GM10248 (cell line): ENCODE measurements at places on chromosomes 2 and 18.

DNA sequence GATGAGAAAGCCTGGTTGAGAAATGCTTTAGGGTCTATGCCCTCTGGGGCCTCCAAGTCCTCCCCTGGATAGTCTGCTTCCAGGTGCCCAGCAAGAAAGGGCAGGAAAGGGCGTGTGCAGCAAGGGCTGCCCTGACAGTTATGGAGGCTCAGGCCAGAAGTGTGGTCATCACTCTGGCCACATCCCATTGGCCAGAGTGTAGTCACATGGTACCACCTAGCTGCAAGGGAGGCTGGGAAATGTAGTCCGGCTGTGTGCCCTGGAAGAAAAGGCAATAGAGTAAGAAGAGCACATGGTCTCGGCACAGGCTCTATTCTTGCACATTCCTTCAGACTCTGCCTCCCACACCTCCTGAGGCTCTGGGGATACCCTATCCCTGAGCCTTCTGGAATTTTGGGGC, 35.7 kb downstream of the ODC1 start:
- DNase-seq: peak; percentile 66

DNA sequence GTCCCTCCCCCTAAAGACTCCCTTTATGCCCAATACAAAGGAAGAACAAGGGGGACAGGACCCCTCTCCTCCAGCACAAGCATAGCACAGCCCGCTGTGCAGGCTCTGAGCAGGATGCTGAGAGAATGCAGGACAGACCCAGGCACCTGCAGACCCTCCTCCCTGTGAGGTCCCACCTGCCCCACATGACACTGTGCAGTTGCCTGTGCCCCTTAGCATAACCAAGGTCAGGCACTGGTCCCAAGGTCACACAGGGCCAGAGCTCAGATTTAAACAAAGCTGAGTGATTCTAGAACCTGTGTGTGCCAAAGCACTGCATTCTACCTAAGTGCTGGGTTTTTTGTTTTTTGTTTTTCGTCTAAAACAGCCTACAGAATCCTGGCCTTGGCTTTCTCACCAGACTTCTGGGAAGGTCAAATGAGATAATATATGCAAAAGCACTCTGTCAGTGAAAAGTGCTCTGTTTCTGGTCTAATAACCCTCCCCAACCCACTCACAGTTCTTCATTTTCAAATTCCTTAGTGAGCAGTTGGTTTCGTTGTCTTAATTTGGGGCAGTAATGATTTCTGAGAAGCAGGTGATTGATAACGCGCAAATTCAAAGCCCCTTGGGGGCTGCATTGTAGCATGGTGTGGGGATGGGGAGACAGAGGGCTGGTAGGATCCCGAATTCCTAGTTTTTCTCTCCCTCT, 125.7 kb downstream of the KCTD1 start:
- DNase-seq: peak; percentile 60

GRCh38 chr2:148674063-148675020, 29.8 kb downstream of the EPC2 start:
- DNase-seq: peak; percentile 36

DNA sequence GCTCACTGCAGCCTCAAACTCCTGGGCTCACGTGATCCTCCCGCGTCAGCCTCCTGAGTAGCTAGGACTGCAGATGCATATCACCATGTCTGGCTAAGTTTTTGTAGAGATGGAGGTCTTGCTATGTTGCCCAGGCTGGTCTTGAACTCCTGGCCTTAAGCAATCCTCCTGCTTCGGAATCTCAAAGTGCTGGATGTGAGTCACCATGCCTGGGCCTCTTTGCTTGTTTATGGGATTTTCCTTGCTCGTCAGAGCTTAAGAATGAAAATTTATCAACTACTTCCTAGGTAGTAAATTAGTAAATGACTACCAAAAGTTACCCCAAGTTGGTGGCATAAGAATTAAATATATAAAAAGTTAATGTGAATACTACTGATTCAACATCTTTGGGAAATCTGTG, 51.0 kb downstream of the ACTR3 start:
- DNase-seq: no peak
